ENCODE measurements at places on chromosomes 5 and 9.
A peak's percentile ranks its signal among the peaks of the same experiment; 100 is the strongest.

DNA sequence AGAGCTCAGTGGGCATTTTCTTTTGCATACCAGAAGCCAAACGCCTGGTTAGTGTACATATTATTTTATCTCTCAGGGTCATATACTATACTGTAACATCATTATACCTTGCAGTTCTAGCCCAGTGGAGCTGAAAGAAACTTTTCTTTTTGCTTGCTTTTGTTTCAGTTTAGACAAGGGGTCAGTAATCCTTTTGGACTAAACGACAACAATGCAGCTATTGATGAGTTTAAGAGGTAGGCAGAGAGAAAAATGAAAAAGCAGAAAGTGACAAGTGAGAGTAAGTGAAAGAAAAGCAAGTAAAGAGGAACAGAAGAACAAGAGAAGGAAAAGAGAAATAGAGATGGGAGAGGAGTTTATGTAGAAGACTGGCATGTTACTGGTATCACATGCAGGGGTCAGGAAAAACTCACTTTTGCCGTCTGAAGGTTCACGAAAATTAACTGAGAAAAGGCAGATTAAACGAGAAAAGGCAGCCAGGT is 47.4 kb upstream of the TENT2 start:
- no peak for DNase-seq

DNA sequence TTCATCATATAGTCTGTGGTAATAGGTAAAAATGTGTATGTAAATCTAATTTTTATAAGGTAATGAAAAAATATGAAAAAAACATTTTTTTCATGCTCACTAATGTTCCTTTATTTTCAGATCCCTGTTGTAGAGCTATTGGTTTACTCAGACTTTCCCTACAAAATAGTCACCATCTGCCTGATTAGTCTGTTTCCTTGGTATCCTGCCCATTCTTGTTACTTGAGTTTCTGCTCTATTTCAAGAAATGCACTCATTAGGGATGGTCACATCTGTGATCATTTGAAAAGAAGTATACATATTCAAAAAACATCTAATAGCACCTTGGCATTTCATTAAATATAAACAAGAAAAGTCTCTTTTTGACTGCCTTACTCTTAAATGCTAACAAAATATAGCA is 21.6 kb upstream of the RASA1 start:
- DNase-seq, result no peak

DNA sequence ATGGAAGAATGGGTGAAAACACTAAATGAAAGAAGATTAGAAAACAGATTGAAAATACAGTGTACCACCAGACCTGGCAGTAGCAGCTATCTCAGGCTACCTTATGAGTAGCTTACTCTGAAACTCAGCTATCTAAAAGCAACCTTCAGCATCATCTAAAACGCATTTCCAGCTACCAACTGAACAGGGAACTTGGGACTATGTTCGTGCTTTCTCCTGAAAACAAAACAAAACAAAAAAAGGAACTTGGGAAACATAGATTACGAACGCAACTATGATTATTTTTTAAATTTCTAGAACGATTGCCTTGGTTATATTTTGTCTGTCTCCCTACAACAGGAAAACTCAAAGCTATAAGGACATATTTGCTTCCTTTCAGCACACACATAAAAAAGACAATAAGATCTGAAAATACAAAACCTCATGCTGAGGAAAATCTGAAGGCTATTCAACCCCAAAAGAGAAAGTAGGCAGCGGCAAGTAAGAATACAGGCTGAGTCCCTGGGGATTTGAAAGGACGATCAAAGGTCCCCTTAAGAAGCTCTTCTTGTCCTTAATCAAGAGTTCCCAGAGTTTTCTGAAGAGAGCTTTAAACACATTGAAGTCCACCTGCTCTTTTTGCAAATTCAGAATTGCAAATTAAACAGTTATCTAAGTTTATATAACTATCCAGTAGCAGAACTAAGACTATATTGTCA is 53.4 kb downstream of the OR2K2 start:
- no peak for DNase-seq

DNA sequence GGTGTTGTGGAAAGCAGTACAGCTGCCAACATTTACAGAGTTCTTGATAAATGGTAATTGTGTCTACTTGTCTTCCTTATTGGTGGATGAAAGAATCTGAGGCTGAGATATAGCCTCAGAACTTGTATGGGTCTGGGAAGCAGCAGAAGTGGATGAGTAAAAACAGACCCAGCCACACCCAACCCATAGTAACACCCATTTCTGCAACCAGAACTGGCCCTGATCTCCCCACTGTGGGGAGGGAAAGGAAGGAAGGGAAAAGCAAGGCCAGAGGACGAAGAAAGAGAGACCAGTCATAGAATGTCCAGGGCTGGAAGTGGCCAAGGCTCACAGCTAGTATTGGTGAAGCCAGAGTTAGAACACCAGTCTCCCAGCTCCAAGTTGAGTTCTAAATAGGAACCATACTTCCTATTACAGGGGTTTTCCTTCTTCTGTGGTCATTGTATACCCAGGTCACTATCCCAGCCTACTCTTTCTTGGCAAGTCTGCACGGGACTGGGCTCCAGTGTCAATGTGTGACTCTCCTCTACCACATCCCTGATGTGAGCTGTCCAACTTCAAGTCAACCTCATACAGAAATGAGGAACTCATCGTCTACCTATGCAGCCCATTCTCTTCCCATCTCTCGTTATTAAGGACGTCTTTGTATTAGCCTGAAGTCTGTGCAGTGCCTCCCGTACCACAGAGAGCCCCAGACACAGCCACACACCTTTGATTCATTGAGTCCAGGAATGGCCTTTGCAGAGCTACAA is 35.9 kb downstream of the ITK start:
- DNase-seq, result no peak

DNA sequence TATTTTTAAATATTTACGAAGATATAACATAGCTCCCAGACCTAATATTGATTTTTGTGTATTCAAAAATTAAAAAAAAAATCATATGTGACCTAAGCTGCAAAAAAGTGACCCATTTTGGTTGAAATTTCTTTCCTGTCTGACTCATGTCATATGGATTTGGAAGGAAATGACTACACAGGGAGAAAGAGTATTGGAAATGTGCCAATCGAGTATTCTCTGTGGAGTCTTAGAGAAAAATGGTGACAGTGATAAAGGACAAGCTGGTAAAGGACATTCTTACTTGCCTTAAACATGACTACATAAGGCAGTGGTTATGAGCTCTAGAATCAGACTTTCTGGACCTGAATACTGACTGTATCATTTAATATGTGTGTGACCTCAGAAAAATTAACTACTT is 262.9 kb upstream of the PTPRD start:
- DNase-seq, result no peak

- DNase-seq, result no peak
Observed at GRCh38 chr5:34037726-34038125, 5.3 kb downstream of the C1QTNF3 start.

- DNase-seq, result no peak
Observed at GRCh38 chr5:103271570-103272289, 13.2 kb downstream of the MACIR start.

DNA sequence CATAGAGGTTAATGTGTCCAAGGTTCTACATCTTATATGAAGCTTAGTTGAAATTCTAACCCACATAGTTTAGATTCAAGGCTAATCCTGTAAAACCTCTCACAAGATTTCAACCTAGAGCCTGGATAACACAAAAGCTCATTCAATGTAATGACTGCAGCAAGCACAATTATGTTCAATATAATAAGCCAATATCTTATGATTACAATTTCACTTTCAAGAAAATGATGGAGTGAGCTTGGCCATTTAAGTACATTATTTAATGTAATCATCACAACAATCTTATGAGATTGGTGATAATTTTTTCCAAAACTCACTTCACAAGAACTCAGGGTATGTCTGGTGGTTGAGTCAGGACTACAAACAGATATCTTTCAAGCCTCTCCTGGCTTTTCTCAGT is 1140.8 kb upstream of the WWC1 start:
- DNase-seq, result no peak

DNA sequence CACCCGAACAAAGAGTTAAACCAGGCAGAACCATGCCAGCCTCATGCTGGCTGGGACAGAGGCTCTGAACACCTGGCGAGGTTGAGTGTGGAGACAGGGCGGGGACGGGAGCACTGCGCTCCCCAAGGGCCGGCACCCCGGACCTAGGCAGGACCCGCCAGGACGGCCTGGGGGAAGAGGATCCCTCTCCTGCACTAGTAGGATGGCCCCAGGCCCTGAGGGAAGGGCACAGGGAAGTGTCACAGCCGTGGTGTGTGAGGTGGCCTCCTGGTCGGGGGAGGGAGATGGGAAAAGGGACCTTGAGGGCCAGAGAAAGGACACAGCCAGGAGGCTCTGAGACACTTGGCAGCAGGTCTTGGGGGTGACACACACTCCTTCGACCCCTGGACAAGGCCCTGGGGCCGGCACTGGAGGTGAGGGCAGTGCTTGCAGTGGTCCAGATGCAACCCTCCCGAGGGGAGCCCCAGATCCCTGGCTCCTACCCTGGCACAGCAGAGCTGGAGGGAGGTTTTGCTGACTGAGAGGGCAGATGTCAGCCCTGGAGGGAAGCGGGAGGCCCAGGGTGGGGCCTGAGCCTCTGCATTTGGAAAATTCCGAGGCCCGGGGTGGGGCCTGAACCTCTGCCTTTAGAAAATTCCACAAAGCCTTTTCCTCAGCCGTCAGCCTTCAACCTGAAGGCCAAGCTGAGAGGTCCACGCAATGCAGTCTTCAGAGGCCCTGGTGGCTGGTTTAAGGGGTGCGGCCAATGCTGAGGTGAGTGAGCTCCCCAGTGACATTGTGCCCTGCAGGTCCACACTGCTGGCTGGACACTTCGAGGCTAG is 24.8 kb upstream of the TERT start:
- no peak for DNase-seq

GRCh38 chr5:177440990-177441780 is 5.4 kb upstream of the PRR7 start:
- no peak for DNase-seq

DNA sequence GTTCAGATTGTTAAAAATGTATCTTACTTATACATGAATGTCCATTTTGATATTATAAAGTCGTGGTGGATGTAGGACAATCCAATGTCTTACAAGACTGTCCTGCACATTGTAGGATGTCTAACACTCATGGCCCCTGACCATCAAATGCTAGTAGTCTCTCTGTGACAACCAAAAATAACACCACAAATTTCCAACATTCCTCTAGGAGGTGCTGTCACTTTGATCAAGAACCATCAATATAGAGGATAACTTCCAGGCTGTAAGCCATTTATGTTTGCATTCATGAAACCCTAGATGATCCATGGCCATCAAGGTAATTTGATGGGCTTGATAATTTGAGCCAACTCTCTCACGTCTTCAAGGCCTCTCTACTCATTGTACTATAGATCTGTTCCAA is 20.5 kb upstream of the ZFR start:
- no peak for DNase-seq

DNA sequence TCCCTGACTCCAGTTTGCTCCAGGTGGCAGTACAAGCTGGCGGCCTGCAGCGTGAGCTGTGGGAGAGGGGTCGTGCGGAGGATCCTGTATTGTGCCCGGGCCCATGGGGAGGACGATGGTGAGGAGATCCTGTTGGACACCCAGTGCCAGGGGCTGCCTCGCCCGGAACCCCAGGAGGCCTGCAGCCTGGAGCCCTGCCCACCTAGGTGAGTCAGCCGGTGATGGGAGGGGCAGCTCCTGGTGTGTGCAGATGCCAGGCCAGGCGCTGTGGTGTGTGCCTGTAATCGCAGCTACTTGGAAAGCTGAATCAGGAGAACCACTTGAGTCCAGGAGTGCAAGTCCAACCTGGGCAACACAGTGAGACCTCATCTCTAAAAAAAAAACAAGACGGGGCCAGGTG is 10.0 kb upstream of the CACFD1 start:
- DNase-seq, result no peak

- DNase-seq, result no peak
Observed at GRCh38 chr9:123302348-123303214, 34.2 kb upstream of the STRBP start.

DNA sequence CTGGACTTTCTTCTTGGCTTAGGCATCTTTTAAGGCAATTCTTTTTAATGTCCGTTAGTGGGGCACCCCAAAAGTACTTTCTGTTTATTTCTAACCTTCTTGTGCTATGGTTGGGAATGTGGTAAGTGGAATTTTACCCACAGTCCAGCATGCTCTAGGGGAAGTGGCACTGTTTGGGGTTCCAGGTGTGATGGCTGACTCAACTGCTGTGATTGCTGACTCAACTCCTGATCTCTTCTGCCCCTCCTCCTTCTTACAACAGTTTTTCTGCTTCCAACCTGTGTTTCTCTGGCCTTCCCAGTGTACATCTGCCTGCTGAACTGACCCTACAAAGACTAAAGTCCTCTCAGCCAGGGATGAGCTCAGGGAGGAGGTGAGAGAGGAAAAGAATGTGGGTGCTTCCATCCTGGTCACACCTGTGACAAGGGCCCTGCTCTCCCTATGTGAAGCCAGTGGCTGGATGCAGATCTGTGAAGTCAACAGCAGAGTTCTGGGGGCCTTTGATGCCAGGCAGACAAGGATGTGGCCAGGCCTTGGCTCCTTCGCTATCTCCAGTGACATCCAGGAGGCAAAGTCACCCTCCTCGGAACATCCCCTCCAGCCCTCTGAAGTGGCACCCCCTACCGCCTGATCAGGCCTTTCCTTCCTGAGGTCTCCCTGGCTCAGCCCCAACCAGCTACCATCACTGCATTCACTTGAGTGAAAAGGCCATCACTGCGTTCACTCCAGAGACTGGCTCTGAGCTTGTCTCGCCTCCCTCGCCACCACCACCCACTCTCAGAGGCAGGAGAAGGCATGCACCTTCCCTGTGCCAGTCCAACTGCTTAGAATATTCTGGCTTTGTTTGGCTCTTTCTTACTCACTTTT is 72.2 kb downstream of the C5orf15 start:
- no peak for DNase-seq

GRCh38 chr5:92337772-92338234 is 954.7 kb upstream of the ARRDC3 start:
- no peak for DNase-seq

DNA sequence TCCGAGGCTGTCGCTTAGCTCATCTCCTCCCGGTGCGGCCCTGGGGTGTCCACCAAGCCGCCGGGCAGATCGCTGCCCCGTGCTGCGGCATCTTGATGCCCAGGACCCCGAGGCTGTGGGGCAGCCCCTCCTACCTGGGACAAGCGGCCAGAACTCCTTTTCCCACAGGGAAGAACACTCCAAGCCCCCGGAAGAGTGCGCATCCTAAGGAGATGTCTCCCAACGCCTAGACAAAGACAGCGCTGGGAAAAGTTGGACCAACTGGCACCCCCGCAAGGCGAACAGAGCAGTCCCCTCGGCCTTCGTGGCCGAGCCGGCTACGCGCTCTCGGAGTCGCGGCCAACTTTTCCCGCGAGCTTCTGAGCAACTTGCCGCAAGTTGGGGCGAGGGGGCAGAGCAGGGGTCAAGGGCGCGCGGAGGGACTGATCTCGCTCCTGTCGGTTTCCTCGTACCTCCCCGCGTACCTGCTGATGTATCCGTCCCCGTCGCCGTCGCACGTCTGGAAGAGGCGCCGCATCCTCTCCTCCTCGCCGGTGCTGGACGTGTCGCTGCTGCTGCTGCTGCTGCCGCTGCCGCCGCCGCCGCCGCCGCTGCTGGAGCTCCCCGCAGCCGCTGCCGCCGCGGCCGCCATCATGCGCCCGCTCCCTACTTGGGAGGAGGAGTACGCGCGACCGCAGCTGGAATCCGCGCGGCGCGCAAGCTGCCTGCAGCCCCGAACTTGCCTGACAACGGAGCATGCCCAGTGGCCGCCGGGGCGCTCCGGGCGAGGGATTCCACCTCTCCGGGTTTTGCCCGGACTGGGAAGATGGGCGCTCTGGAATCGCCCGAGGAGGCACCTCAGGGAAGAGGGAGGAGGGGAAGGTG is at the start of gene MCC:
TSS of gene MCC (minus strand) at position 673 of the 864 bp plus-strand sequence.
- DNase-seq, result peak; percentile 40
